Breast epithelium (tissue), 4 donors: ENCODE measurements at places on chromosomes 4 and X. TPM values are rescaled to one million over a fixed set of nuclear protein-coding genes. Genes with fewer than 3 reads are reported as not detected.

The NPY5R gene
- total RNA-seq, result 1.6 TPM

The SCRG1 gene
- total RNA-seq, result under 0.01 TPM

DNA sequence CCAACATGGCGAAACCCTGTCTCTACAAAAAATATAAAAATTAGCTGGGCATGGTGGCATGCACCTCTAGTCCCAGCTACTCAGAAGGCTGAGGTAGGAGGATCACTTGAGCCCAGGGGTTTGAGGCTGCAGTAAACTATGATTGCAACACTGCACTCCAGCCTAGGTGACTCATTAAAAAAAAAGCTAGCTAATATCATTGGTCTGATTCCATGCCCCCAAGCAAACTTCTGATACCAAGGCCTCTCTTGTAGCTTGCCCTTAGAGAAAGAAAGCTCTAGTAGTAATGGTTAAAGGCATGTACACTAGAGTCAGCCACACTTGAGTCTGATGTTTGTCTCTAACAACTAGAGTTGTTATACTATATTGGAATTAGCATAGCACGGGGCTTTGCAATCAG, 32.6 kb upstream of the PHF8 start:
- H3K27ac ChIP-seq, result no peak overlapping the region
- peaks cover 6% of the 10 kb centered on the region for H3K27me3 ChIP-seq
- no peaks in the 10 kb centered on the region for H3K36me3 ChIP-seq

DNA sequence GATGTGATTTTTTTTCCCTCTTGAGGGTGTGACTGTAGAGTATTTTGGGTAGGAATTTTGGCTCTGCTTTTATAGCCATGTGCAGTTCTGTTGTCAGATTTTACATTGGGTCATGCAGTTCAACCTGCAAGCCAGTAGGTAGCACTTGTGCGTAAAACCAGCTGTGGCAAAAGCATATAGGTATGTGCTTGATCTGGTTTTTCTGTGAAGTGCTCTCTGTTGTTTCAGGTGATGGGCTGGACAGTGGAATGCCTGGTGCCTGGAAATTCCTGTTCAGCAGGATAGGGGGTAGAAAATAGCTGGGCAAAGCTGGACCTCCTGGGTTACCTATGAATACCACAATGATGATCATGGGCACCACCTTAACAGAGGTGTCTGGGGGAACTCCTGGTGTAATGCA, 584.2 kb upstream of the PCDH10 start:
- no peaks in the 10 kb centered on the region for H3K36me3 ChIP-seq
- no peak for DNase-seq
- no peaks in the 10 kb centered on the region for H3K4me1 ChIP-seq
- no peak overlapping the region for H3K27ac ChIP-seq

DNA sequence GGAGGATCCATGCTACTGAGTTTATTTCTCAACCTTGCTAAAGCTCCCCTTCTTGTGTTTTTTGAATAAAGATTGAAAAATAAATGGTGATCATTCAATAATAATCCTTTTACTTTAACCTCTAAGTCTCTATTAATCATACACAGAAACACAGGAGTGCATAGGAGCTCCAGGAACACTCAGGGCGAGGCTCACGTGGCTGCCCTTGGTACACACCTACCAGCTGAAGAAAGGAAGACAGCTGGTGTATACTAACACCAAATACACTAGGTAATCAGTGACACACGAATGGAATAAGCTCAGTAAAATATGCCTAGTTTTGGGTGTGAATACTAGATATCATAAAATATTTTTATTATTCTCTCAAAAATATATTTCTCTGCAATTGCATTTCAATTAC, 26.2 kb downstream of the CCDC149 start:
- H3K4me3 ChIP-seq, result no peak overlapping the region
- H3K27me3 ChIP-seq, result no peaks in the 10 kb centered on the region
- no peak for DNase-seq

DNA sequence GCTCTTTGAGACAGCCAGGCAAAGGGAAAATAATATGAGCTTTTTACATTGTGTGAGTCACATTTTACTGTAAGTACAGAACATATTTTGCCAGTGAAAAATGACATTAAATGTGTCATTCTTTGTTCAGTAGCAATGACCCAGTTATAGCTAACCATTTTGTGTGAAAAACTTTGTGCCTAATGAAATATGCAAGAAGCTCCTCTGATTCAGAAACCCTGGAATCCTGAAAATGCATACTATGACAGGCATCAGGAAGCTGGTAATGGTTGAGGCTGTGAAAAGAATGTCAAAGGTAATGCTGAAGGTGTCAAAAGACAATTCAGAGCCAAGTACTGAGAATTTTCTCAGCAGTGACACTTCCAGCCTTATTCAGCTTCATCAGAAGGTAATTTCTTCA, 549.5 kb upstream of the SMIM31 start:
- H3K27ac ChIP-seq, result no peak overlapping the region
- no peaks in the 10 kb centered on the region for H3K27me3 ChIP-seq
- H3K4me1 ChIP-seq, result no peaks in the 10 kb centered on the region
- H3K36me3 ChIP-seq, result no peaks in the 10 kb centered on the region
- DNase-seq, result no peak

DNA sequence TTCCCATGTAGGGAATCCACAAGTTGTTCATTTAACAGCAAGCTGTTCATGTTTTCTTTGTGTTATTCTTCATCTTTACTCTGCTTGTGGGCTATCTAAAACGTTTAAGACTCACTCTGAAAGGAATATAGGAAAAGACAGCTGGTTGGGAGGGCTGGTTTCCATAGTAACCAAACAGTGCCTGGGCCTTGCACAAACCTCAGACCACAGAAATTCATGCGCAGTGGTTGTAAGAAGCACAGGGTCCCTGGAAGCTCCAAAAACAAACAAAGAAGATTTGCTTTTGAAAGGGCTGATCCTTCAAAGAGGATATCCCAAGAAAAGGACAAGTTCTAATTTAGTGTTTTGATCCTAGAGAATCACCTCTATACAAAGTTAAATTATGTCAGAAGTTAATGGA, 7.8 kb downstream of the SERTM2 start:
- H3K27ac ChIP-seq, result no peak overlapping the region
- no peaks in the 10 kb centered on the region for H3K4me1 ChIP-seq
- H3K36me3 ChIP-seq, result no peaks in the 10 kb centered on the region
- DNase-seq, result no peak
- H3K4me3 ChIP-seq, result no peak overlapping the region
- no peaks in the 10 kb centered on the region for H3K27me3 ChIP-seq
